ENCODE measurements at places on chromosomes 6 and 20. TPM values are rescaled to one million over a fixed set of nuclear protein-coding genes. Genes with fewer than 3 reads are reported as not detected.

DNA sequence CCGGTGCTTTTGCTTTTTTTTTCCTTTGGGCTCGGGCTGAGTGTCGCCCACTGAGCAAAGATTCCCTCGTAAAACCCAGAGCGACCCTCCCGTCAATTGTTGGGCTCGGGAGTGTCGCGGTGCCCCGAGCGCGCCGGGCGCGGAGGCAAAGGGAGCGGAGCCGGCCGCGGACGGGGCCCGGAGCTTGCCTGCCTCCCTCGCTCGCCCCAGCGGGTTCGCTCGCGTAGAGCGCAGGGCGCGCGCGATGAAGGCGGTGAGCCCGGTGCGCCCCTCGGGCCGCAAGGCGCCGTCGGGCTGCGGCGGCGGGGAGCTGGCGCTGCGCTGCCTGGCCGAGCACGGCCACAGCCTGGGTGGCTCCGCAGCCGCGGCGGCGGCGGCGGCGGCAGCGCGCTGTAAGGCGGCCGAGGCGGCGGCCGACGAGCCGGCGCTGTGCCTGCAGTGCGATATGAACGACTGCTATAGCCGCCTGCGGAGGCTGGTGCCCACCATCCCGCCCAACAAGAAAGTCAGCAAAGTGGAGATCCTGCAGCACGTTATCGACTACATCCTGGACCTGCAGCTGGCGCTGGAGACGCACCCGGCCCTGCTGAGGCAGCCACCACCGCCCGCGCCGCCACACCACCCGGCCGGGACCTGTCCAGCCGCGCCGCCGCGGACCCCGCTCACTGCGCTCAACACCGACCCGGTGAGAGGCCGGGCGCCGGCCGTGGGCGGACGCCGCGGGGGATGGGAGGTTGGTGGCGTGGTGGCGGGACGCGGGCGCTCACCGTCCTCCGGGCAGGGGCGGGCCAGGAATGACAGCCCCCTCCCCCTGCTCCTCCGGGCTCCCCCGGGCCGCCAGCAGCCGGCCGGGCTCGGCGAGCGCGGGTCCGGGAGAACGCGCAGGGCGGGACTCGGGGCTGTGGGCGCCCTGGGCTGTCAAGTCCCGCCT is 606 bp downstream of the ID4 start:
- no peak for DNase-seq

Gene DXO
- 27.7 TPM for polyA plus RNA-seq

Gene SLC12A5
- 1.5 TPM for polyA plus RNA-seq

Gene ANKRD66
- 2.7 TPM for polyA plus RNA-seq

Gene FAM120B
- polyA plus RNA-seq: 35.7 TPM

Gene BPIFB1
- polyA plus RNA-seq: 0.11 TPM

GRCh38 chr6:39263303-39264037 is 34.2 kb upstream of the KCNK5 start:
- peak; percentile 10 for DNase-seq
